ENCODE measurements at places on chromosomes 1 and 21. TPM values are rescaled to one million over a fixed set of nuclear protein-coding genes. Genes with fewer than 3 reads are reported as not detected.

- peaks cover 9% of the 10 kb centered on the region for H3K4me1 ChIP-seq
- no peak for DNase-seq
- H3K27me3 ChIP-seq: no peaks in the 10 kb centered on the region
Measured at GRCh38 chr1:52676249-52676903, 21.8 kb downstream of the COA7 start.

DNA sequence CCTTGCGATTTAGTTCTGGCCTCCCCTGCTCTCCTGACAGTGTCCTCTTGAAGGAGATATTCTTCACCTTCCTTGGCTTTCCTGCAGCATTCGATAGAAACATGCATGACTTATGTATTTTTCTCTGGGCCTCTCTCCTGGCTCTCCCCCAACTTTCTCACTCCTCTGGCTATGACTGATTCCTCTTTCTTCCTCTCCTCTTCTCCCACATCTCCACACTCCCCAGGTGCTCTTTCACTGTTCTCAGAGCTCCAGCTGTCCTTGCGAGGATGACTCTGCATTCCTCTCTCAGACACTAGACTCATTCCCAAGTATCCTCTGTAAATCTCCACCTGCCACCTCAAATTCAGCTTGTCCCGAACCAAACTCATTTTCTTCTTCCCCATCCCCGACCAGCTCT, 18.0 kb downstream of the LRRC42 start:
- no peak overlapping the region for H3K4me3 ChIP-seq
- peaks cover 41% of the 10 kb centered on the region for H3K36me3 ChIP-seq
- H3K27me3 ChIP-seq: no peaks in the 10 kb centered on the region

DNA sequence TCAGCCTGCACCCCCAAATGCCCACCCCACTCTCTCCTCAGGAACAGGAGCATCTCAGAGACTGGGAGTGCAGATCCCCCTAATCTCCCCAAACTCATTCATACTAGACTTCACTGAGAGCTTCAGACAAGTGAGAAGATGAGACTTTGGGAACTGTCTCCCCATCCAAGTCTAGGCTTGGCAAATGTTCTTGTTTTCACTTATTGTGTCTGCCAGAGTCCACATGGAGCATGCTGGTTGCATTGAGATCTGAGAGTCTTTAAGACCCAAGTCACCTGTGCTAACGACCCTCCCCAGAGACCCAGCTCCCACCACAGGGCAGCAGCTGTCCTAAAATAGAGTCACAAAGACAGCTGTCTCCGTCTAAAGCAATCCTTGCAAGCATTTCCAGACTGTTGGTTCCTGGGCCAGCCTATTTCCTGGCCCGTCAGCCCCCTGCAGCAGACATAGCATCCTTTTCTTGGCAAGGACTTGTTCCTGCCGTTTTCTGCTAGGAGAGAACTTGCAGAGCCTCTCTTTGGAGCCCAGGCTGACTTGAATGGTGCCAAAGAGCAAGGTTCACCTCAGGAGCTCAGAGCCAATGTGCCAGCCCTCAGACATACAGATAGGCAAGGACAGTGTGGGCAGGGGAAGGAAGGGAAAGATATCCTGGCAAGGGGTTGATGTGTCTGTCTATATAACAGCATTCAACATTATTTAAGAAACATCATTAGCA, 1.9 kb upstream of the CNTN2 start:
- H3K4me3 ChIP-seq: no peak overlapping the region
- DNase-seq: no peak
- H3K36me3 ChIP-seq: no peaks in the 10 kb centered on the region
- H3K27me3 ChIP-seq: peaks cover 31% of the 10 kb centered on the region
- no peak overlapping the region for H3K27ac ChIP-seq

GRCh38 chr1:154856544-154856943, 13.5 kb downstream of the KCNN3 start:
- H3K27ac ChIP-seq: no peak overlapping the region
- DNase-seq: peak; percentile 48
- no peak overlapping the region for H3K4me3 ChIP-seq
- peaks cover 20% of the 10 kb centered on the region for H3K27me3 ChIP-seq
- H3K4me1 ChIP-seq: peaks cover 25% of the 10 kb centered on the region

DNA sequence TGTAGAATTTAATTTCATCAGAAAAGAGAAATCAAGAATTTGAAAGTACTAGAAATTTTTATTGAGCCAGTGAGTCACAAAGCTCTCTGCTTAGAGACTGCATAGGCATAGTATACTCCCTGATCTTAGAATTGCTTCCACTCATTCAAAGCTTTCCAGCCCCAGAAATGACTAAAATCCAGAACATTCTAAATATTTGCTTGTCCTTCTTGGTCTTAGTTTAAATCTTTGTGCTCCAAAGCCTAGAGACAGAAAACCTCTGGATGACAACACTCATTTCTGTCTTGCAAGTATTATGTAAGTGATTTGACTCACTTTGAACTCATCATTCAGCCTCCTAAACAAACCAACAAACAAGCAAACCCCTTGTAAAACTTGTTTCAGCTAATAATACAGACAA, 74.2 kb downstream of the PTPRC start:
- H3K27ac ChIP-seq: peak overlapping the region; percentile 67
- H3K4me3 ChIP-seq: no peak overlapping the region
- peaks cover 58% of the 10 kb centered on the region for H3K4me1 ChIP-seq
- DNase-seq: no peak

DNA sequence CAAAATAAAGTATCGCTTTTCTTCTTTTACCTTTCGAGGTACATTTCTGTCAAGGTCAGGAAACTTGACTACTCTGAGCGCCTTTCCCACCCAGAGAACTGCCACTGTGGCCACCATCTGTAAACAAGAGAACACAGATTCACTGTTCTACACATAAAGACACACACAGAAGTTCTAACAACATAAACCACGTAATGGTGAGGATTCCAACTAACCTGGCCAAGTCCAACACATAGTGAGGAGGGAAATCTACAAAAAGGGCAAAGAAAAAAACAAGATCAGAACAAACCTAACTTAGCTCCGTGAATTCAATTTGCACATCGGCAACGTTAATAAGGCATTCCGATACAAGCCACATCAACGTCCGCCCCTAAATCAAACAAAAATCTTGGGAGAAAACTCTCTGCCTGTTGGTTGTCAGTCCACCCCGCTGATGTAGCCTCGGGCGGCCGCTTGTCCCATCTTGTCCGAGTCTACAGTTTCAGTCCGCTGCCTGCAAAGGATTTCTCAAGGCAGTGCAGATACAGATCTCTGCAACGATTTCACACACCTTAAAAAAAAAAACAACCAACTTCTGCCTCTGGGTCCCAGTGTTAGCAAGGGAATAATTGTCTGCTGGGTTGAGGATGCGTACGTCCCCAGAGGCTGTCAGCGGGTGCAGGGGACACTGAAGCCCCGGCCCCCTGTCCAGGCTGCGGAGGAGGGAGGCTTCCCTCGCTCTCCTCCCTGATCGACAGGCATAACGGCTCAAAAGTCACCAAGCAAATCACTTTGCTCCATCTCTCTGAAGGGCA, 1.0 kb downstream of the SLC35D1 start:
- H3K27me3 ChIP-seq: no peaks in the 10 kb centered on the region
- H3K4me1 ChIP-seq: peaks cover 24% of the 10 kb centered on the region
- peak overlapping the region; percentile 82 for H3K4me3 ChIP-seq
- peaks cover 19% of the 10 kb centered on the region for H3K36me3 ChIP-seq
- peak overlapping the region; percentile 69 for H3K27ac ChIP-seq
- DNase-seq: peak; percentile 48

GRCh38 chr1:21514245-21514644, 5.0 kb downstream of the ALPL start:
- H3K27ac ChIP-seq: no peak overlapping the region
- no peaks in the 10 kb centered on the region for H3K36me3 ChIP-seq

DNA sequence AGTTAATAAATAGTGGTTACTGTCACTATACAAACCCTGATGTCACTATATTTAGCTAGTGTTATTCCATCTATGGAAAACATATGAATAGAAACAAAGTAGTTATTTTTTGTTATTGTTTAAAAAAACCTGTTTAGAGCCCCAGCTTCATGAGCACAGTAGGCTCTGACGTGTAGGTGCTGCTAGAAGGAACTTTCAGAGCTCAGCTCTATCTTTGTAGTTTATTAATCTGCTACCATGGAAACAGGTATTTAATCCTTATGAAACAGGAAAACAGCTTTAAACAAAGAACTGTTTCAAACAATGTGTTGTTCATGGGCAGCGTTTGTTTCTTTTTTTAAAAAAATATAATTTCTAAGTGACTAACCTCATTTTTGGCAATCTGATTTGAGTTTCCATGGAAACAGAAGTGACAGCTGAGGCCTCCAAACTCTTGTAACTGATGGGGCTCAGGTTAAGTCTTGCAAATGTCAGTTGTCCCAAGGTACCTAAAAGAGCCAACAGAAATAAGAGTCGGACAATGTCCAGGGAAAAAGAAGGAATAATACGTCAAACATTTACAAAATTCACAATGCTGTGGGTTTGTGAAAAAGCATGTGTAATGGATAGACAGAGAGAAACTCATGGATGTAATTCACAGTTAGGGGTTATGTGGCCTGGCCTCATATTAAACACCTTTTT, 162.0 kb upstream of the C21orf91 start:
- H3K27me3 ChIP-seq: no peaks in the 10 kb centered on the region
- H3K4me3 ChIP-seq: no peak overlapping the region
- DNase-seq: no peak

- H3K36me3 ChIP-seq: no peaks in the 10 kb centered on the region
- H3K27ac ChIP-seq: no peak overlapping the region
- H3K4me1 ChIP-seq: peaks cover 9% of the 10 kb centered on the region
- H3K27me3 ChIP-seq: peaks cover 4% of the 10 kb centered on the region
Measured at GRCh38 chr1:183180634-183181056, 5.4 kb upstream of the LAMC2 start.

- no peak overlapping the region for H3K27ac ChIP-seq
- DNase-seq: no peak
- H3K4me3 ChIP-seq: no peak overlapping the region
- H3K36me3 ChIP-seq: peaks cover 8% of the 10 kb centered on the region
Measured at GRCh38 chr1:150012611-150013010, 2.1 kb upstream of the OTUD7B start.

GRCh38 chr1:77280962-77281361, 857 bp upstream of the AK5 start:
- no peak overlapping the region for H3K27ac ChIP-seq
- no peak for DNase-seq
- H3K36me3 ChIP-seq: no peaks in the 10 kb centered on the region
- H3K4me3 ChIP-seq: peak overlapping the region; percentile 46
- H3K4me1 ChIP-seq: peaks cover 21% of the 10 kb centered on the region

DNA sequence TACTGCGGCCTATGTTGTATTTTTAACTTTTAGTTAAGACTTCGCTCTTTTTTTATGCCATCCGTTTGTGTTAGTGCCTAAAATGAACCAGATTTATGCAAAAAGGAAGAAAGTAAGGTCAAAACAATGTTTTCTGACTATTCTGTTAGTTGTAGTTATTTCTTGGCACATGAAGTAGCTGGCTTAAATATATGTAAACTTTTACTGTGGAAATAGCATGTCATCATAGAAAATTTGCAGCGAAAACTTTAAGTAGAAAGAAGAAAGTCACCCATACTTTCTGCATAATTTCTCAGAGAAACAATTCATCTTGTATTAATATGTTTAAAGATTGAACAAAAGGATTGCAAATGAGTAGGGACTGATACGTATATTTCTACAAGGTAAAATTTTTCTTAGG, 106.4 kb downstream of the NEK7 start:
- H3K36me3 ChIP-seq: no peaks in the 10 kb centered on the region
- H3K27me3 ChIP-seq: no peaks in the 10 kb centered on the region
- H3K4me1 ChIP-seq: peaks cover 22% of the 10 kb centered on the region

DNA sequence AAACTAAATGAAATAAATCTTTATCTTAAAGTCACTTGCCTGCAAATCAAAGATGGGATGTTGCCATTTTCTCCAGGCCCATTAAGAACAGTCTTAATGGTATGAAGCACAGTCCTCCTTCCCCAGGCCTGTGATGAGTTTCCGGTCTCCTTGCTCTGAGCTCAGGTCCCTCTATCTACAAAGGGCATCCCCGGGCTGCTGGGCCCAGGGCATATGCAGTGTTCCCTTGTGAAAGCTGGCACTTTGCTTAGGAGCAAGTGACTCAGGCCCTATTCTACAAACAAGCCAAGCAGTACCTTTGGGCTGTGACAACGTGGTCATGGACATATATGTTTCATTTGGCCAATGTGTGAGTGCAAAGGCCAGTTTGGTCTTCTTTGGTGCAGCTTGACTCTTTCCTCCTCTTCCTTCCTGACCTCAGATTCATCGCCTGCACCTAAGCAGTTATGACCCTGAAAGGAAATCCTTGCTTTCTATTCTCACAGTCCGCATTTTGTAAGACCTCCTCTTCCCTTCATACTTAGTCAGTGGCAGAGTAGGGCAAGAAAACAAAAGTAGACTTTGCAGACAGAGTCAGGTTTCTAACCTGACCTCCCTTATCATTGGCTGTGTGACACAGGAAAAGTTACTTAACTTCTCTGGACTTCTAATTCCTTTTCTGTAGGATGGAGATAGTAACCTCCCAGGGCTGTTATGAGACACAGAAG, 109.5 kb downstream of the ERG start:
- H3K36me3 ChIP-seq: no peaks in the 10 kb centered on the region
- H3K4me1 ChIP-seq: no peaks in the 10 kb centered on the region
- peaks cover 7% of the 10 kb centered on the region for H3K27me3 ChIP-seq
- no peak overlapping the region for H3K27ac ChIP-seq
- no peak overlapping the region for H3K4me3 ChIP-seq
- DNase-seq: no peak

GRCh38 chr1:209743145-209743482, 12.7 kb upstream of the TRAF3IP3 start:
- no peaks in the 10 kb centered on the region for H3K27me3 ChIP-seq
- H3K36me3 ChIP-seq: no peaks in the 10 kb centered on the region
- DNase-seq: peak; percentile 49
- no peak overlapping the region for H3K4me3 ChIP-seq

- H3K36me3 ChIP-seq: peaks cover 2% of the 10 kb centered on the region
- H3K27ac ChIP-seq: peak overlapping the region; percentile 26
- peaks cover 41% of the 10 kb centered on the region for H3K4me1 ChIP-seq
- no peaks in the 10 kb centered on the region for H3K27me3 ChIP-seq
- no peak overlapping the region for H3K4me3 ChIP-seq
- DNase-seq: no peak
Measured at GRCh38 chr1:101220906-101221305, 15.9 kb upstream of the S1PR1 start.

- H3K27ac ChIP-seq: peak overlapping the region; percentile 87
- H3K27me3 ChIP-seq: no peaks in the 10 kb centered on the region
- peak overlapping the region; percentile 93 for H3K4me3 ChIP-seq
- H3K4me1 ChIP-seq: peaks cover 26% of the 10 kb centered on the region
- H3K36me3 ChIP-seq: peaks cover 12% of the 10 kb centered on the region
- peak; percentile 38 for DNase-seq
Measured at GRCh38 chr1:156114919-156115513, 505 bp downstream of the LMNA start.

- H3K27me3 ChIP-seq: peaks cover 2% of the 10 kb centered on the region
- no peak overlapping the region for H3K27ac ChIP-seq
Measured at GRCh38 chr21:46138383-46138970, 16.9 kb downstream of the FTCD start.

- no peaks in the 10 kb centered on the region for H3K4me1 ChIP-seq
- DNase-seq: no peak
- no peak overlapping the region for H3K4me3 ChIP-seq
- H3K27me3 ChIP-seq: peaks cover 3% of the 10 kb centered on the region
- no peaks in the 10 kb centered on the region for H3K36me3 ChIP-seq
- no peak overlapping the region for H3K27ac ChIP-seq
Measured at GRCh38 chr1:14825396-14825795, 226.9 kb downstream of the KAZN start.

NBPF20 gene
- 1.3 TPM for total RNA-seq

EPHB2 gene
- total RNA-seq: 0.07 TPM

CYP4A11 gene
- not detected for total RNA-seq

TMEM61 gene
- not detected for total RNA-seq

GOLT1A gene
- total RNA-seq: not detected

RNF207 gene
- 14.7 TPM for total RNA-seq
